ENCODE measurements at places on chromosomes 16 and 17.

GRCh38 chr16:74695450-74696422 is 4.9 kb downstream of the MLKL start:
- peak; percentile 89 for DNase-seq

- DNase-seq: no peak
Measured at GRCh38 chr16:24381470-24382118, 125.5 kb downstream of the CACNG3 start.

GRCh38 chr16:57118461-57119084 is 26.2 kb downstream of the CPNE2 start:
- no peak for DNase-seq

GRCh38 chr17:68172461-68172954 is 75.3 kb upstream of the AMZ2 start:
- peak; percentile 82 for DNase-seq

DNA sequence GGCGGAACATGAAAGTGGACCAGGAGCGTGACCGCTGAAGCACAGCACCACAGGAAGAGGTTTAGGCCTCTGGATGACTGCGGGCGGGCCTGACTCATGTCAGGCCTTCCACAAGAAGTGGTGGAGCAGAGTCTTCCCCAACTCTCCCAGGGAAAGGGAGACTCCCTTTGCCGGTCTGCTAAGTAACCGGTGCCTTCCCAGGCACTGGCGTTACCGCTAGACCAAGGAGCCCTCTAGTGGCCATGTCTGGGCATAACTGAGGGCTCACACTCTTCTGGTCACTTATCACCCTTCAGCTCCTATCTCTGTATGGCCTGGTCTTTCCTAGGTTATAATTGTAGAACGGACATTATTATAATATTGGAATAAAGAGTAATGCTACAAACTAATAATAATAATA is 1931.9 kb downstream of the TP53TG3F start:
- peak; percentile 76 for DNase-seq

All from NCI-H82 (cell line).